Dermis microvascular lymphatic vessel endothelial cell (primary cell): ENCODE measurements at places on chromosomes 12 and 14. TPM values are rescaled to one million over a fixed set of nuclear protein-coding genes. Genes with fewer than 3 reads are reported as not detected.

DNA sequence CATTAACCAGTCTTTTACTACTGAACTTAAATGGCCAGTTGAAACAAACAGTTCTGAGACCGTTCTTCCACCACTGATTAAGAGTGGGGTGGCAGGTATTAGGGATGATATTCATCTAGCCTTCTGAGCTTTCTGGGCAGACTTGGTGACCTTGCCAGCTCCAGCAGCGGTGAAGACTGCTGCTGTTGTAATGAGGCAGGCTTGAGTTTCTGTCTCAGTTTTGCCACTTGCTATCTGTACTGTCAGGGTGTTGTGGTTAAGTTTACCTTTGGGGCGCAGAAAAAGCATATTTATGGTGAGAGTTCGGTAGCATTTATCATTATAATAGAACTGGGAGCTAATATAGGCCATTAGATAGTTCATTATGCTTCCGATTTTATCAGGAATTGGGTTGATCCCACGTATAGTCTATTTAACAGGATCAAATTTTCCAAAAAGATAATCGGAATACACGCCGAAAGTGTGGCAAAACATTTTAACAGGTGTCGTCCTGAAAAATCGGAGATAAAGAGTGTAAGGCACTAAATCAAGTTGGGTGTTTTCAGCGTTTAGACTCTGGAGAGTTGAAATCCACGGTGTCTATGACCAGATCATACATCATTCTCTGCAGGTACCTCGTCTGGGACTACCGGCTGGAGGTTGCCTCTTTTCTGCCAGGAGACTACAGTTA is 688 bp upstream of the NECAP1 start:
- DNase-seq, result no peak

Gene CLEC7A
- total RNA-seq, result 0.25 and 0.26 TPM in 2 replicates

Gene CLSTN3
- 15.0 and 29.0 TPM in 2 replicates for total RNA-seq

DNA sequence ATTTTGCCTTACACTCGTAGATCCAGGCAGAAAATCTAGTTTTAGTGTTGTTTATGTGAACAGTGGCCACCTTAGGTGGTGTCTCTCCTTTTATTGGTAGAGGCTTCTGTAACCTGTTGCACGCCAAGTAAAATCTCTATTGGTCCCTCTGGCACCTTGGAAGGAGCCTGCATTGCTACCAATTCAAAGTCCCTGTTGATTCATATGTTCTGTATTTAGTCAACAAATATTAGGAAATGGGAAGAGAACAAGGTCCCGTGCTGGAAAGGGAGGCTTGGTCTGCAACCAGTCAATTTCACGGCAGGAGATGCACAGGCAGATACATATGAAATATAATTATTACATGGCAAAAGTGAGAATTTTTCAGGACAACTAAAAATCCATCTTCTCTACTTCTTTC is 6.4 kb upstream of the GPHN start:
- DNase-seq, result no peak

GRCh38 chr14:47966076-47966810 is 290.8 kb upstream of the MDGA2 start:
- no peak for DNase-seq

Gene SLC15A5
- not detected in 2 replicates for total RNA-seq

Gene KLRC4
- total RNA-seq, result not detected in 2 replicates

GRCh38 chr14:75461303-75461702 is 33.5 kb downstream of the JDP2 start:
- DNase-seq, result no peak

GRCh38 chr14:73645248-73645610 is 443 bp downstream of the DNAL1 start:
- DNase-seq, result no peak

GRCh38 chr12:102427543-102427941 is 52.8 kb downstream of the IGF1 start:
- no peak for DNase-seq

DNA sequence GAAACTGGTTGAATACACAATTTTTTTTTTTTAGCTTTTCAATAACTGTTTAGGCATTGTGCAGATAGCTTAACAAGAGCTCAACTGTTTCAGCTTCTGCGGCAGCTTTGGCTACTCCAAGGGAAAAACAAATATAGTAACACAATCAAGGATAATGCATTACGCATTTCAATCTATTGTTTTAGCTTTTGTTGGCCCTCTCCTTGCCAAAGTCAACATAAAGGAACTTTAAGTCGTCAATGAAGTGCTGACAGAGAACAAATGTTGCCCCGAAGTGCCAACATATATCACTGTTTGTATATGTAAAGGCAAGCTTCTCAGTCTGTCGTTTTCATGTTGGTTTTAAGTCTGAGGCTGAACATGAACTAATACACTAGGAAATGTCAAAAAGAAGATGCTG is 1087.4 kb upstream of the FLRT2 start:
- peak; percentile 91 for DNase-seq

GRCh38 chr14:96792003-96792402 is 5.2 kb upstream of the VRK1 start:
- no peak for DNase-seq

Gene TSPAN9
- total RNA-seq, result 68.3 and 96.8 TPM in 2 replicates

Gene ACAD10
- total RNA-seq, result 7.6 and 10.9 TPM in 2 replicates
